NCI-H187 treated with DMSO at 0.1 percent for 48 hours (cell line): ENCODE measurements at places on chromosomes 5 and 9.

- DNase-seq, result no peak
Measured at GRCh38 chr9:77729177-77729576, 81.1 kb upstream of the GNA14 start.

DNA sequence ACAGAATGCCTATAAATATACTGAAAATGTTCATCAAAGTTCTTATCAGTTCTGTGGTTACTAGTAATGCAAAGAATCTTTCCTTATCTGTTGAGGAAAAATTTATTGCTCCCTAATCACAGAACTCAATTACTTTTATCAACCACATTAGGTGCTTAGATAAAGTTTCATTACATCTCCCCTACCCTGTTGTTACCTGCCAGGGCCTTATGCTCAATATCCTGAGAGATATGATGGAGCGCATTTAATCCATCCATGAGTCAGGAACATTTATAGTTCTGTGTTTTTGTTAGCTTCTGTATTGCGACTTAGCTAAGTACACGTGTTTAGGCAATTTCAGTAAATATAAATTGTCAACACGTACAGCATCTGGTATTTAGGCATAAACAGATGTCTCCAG, 164.3 kb upstream of the ST8SIA4 start:
- DNase-seq, result no peak

- DNase-seq, result no peak
Measured at GRCh38 chr9:81669866-81670265, 19.5 kb downstream of the TLE1 start.

GRCh38 chr9:100498592-100498991, 25.6 kb downstream of the TMEFF1 start:
- DNase-seq, result no peak

- DNase-seq, result no peak
Measured at GRCh38 chr5:77971776-77972468, 195.8 kb upstream of the TBCA start.

- DNase-seq, result no peak
Measured at GRCh38 chr5:59790376-59790775, 103.2 kb downstream of the PDE4D start.

GRCh38 chr9:14779566-14780022, 57.1 kb upstream of the CER1 start:
- DNase-seq, result no peak

GRCh38 chr5:109388407-109388806, 21.4 kb downstream of the PJA2 start:
- DNase-seq, result no peak

- no peak for DNase-seq
Measured at GRCh38 chr9:115157245-115157674, 39.3 kb upstream of the TNC start.

DNA sequence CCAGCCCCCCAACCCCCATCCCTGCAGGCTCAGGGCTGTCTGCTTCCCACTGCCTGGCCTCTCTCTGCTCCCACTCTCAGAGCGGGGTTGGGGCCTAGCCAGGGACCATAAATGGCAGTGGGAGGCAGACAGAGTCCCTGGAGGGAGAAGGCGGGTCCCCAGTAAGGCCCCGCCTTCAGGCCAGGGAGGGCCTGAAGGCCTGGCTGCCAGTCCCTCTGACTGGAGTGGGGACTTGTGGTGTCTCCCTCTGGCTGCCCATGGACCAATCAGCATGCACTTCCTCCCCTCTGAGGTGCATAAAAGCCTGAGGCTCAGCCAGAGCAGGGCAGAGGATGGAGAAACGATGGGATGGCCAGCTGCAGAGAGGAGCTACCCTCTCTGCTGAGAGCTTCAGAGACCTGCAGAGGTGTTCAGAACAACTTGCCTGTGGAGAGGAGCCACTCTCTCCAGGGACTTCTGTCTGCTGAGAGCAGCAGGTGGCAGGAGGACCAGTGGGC, 2.7 kb upstream of the BTNL9 start:
- DNase-seq, result no peak

GRCh38 chr5:120457839-120458507, 6.1 kb upstream of the PRR16 start:
- no peak for DNase-seq

DNA sequence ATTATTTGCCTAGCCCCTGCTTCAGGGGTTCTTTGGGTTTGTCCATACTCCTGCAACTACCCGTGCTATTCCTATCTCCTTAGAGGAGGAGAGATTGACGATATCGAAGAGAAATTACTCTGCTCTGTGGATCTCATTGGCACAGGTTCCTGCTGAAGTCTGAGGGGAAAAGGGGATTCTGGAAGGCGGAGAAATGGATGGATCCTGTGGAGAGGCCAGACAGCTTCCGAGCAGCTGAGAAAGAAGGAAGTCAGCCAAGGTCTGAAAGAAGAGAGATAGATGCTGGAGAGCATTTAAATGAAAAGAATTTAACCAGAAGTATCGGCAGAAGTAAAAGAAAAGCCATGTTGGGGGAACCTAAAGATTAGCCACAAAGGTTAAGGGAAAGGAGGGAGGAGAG, 40.4 kb upstream of the SPATA31C2 start:
- no peak for DNase-seq

- DNase-seq, result no peak
Measured at GRCh38 chr5:14251733-14252132, 108.6 kb downstream of the TRIO start.

DNA sequence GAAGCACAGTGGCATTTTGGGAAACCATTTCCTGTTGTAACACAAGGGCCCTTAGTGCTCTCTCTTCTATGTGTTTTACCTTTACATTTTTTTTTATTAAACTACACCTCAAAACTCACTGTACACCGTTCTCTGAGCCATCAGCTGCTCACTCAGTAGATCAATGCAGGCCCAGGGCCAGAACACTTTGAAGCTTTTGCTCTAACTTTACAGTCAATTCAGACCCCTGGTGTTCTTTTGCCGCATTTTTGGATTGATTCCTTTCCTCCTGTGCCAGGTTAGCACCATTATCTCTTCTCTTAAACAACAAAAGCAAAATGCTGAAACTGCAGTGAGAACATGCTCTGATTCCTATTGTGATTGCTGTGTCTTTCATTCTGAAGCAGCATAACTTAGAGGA, 269.8 kb upstream of the RGMB start:
- DNase-seq, result no peak

- no peak for DNase-seq
Measured at GRCh38 chr9:84600739-84601138, 68.8 kb upstream of the NTRK2 start.

- no peak for DNase-seq
Measured at GRCh38 chr9:117092582-117092981, 322.3 kb downstream of the ASTN2 start.

- no peak for DNase-seq
Measured at GRCh38 chr5:137833463-137833862, 34.2 kb upstream of the MYOT start.

DNA sequence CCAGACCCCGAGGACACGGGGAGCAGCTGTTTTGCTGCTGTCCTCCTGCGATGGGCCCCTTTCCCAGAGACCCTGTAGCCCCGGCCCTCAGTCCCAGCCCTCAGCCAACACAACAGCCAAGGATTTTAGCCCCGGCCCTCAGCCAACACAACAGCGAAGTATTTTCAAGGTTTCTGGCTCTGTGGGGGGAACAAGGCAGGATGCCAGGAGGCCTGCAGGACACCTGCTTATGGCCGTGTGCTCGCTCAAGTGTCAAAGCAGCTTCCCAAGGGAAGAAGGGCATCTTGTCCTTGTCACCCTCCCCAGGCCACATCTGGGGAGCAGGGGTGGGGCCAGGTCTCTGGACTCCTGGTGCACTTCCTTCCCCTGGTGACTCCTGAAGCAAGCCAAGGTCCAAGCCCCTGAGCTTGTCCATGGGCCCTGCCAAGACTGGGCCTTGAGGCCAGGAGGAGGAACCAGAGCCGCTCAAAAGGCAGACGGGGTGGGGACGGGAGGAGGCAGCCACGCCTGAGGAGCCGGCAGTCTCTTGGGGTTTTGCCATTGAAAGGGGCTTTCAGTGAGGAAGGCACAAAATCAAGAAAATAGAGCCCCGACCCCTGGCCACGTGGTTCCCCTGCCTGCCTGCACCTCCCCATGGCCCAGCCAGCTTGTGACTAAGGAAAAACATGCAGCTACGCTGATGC, 10.8 kb downstream of the KCNT1 start:
- DNase-seq, result no peak

DNA sequence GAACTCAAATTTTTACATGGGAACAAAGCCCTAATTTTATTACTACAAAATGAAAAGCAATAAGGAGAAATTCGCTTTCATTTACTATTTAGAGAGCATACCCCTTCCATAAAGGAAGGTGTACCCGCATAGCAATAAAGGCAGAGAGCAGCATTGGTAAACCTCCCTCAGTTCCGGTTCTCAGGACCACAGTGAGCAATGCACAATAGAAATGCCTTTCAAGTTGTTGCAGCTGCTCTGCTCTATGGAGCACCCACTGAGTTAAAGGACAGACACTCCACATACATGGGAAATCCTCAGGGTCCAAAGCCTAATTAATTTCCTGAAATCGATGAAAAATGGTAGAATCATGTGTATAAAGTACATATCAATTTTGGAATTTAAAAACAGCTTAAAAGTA, 89.9 kb upstream of the MPDZ start:
- no peak for DNase-seq

DNA sequence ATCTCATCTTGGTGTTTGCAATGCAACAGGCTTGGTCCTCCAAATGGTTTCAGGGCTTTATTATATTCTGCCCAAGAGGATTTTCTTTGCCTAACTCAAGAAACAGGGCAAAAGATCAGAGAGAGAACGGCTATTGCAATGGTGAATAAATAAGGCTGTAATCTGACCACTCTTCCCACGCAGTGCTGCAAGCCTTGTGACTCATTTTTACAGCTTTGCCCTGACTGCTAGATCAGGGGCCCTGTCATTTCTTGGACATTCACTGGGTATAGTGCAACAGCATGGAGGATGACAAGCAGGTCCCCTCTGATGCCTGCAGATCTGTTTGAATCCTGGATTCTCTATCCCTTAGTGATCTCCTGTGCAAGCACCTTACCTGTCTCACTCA, 459.1 kb downstream of the EBF1 start:
- DNase-seq, result no peak

DNA sequence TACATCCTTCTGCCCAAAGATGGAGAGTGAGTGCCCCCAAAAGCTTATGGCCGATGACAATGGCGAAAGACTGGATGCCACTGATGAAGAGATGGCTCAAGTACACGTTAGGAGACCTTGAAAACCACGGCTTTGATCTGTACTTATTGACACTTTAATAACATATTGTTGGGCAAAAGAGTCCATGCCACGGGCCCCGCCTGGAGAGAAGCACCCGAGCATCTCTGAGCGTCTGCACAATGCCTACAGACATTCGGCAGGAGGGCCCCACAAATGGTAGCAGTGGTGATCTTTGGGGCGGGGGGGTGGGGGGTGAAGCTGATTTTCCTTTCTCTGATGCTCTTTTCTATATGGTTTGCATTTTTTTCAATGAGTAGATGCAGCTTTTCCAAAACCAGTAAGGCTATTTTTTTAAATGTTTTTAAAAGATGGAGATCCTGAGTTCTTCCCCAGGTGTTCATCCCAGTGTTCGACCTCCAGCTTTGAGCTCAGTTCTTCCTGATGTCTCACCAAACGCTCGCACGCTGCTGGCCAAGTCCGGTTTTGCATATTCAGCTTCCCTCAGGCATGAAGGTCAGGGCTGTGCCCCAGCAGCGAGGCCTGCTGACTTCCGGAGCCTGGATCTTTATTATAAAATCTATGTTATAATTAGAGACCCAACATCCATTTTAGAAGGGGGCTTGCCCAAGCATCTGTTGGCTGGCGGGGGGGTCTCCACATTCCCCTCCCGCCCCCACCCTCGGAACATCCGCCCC, 34.3 kb upstream of the BARHL1 start:
- DNase-seq, result no peak

- no peak for DNase-seq
Measured at GRCh38 chr5:9928326-9928725, 298.2 kb upstream of the TAS2R1 start.

DNA sequence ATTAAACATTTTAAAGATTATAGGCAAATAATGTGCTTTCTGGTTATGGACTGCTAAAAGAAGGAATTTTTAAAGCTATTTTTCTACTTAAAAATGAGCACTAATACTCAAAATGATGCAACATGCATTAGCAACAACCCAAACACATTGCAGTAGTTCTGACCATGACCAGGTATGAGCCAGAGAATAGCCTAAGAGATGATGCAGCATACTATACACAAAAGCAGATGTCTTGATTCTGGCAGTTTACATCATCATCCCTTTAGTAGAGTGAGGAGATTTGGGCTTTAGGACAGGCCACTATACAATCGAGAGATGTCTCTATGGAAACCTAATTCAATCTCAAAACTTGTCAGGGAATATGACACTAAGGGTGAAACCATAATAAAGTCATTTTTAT, 307.1 kb downstream of the PRR16 start:
- DNase-seq, result no peak

DNA sequence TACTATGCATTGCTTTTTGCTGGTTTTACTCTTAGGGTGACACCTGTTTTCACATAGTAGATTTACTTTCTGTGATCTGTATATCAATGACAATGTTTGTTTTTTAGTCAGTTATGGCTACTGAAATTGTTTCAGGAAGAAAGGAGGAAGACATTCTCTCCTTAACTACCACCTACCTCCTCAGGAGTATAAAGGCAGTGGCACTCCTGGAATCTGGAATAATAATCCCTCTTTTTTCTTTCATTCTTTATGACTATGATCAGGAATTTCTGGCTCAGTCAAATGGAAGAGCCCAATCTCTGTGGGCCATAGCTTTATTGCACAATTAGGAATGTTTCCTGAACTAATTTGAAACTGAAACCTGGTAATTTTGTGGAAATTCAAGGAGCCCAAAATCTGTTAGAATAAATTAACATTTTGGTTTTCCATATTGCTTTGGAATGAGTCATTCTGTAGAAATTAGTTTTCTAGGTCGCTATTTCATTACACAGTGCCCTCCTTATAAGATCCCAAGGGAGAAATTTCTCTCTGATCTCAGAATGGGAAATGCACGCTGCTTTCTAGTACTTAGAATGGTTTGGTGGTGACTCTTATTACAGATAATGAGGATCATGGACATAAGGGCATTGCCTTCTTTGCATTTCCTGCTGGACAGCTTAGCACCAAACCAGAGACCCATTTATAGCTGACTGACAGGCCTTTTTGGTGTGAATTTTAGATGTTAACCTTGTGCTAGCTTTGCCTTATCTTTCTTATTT, 95.3 kb upstream of the VLDLR start:
- DNase-seq, result no peak

DNA sequence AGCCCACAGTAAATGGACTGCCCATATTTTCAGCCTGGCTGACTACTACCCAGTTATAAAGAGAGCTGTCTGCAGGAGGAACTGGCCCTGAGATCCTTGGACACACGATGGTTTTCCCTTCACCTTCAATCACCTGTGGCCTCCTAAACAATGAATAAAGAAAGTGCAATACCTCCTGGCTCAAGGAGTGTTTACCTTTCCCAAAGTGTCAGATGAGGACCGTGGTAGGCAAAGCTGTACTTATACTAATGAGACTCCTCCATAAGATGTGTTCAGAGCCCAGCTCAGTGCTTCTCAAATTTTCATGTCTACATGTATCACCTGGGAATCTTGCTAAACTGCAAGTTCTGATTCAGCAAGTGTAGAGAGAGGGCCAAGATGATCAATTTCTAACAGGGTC, 284.5 kb upstream of the VLDLR start:
- DNase-seq, result peak; percentile 60
